Fibroblast of the conjunctiva (primary cell): ENCODE measurements at places on chromosomes 13 and 19.

DNA sequence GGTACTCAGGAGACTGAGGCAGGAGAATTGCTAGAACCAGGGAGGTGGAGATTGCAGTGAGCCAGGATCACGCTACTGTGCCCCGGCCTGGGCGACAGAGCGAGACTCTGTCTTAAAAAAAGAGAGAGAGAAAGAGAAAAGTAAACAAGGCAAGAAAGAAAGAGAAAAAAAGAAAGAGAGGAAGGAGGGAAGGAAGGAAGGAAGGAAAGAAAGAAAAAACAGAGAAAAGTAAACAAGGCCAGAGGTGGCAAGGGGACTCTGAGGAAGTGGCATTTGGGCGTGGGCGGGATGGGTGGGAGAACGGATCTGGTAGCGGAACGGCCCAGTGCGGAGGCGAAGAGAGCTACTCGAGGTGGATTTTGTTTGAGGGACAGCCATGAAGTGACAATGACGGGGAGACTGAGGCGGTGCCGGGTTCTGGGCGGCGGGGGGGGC is 7.5 kb upstream of the ARRDC2 start:
- DNase-seq: no peak

DNA sequence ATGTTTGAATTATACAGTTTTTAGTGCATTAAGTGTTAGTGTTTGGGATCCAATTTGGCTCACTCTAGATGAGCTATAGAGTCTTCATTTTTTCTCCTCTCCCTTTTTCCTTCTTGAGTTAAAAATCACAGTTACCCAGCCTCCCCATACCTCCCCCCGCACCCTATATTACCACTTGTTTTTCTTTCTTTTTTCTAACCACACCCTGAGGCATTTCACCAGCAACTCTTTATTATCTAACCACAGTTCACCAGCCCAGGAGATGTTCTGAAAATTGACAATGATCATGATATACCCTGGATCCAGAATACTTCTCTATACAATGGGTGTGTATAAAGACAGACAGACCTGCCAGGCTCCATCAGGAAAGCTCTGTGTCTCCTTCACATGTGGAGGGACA is 86.5 kb upstream of the UBL3 start:
- no peak for DNase-seq

DNA sequence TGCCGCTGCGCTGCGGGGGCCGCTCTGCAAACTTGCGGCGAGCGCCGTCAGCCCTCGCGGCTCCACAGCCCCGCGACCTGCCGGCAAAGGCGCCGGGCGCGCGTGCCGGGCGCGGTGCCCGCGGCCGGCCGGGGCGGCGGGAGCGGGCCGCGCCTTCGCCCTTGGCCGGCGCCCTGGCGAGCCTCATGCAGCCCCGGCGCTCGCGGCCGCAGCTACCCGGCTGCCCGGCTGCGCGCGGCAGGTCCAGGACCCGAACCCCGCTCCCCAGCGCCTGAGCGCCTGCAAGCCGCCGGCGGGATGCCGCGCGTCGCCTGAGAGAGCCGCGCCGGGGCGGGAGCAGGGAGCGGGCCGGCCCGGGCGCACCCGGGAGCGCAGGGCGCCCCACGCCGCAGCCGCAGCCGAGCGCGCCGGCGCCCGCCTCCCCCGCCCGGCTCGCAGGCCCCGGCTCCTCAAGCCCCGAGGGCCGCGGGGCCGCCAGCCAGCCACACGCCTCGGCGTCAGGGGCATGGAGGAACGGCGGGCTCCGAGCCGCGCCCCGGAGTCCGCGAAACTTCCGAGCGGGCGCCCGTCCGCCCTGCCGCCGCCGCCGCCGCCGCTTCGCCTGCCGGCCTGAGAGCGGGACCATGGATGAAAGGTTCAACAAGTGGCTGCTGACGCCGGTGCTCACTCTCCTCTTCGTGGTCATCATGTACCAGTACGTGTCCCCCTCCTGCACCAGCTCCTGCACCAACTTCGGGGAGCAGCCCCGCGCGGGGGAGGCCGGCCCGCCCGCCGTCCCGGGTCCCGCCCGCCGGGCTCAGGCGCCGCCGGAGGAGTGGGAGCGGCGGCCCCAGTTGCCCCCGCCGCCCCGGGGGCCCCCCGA is 564 bp downstream of the HS6ST3 start:
- no peak for DNase-seq

- no peak for DNase-seq
Measured at GRCh38 chr13:113168211-113168610, 9.8 kb downstream of the PROZ start.

DNA sequence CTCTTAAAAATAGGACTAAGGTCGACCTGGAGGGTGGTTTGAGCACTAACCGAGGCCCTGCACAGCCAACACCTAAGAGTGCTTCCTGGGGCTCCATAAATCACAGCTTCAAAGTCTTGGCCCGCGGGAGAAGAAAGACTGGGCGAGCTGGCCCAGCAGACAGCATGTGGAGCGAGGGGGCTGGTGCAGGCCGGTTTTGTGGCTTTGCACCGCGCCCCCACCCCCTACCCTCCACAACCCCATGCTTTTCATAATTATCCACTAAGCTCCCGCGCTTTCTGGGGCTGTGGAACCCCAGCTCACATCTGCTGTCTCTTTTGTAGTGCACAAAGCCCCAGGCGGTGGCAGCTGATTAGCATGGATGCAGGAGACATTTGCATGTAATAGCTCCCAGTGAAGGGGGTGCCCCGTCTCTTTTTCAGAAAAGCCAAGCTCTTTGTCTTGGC is 17.1 kb downstream of the CARM1 start:
- DNase-seq: no peak

DNA sequence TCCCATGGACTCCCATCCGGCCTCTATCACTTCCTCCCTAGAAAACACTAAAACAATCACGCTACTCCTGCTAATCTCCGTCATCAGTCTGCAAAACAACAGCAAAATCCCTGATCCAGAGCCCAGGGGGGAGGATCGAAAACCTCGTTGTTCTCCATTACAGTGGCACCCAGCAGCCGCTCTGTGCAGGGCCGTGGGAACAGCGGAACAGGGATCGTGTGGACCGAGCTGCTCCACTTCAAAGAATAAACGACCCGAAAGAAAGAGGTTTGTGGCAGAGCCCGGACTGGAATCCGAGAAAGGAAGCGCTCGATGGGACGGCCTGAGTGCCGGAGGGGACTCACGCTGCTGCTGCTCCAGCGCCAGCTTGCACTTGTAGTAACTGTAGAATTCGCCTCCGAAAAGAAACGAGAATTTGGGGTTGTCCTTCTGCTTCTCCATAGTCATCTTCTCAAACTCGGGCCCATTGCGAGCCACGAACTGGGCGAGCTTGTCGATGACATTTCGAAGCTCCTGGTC is 652 bp downstream of the CHERP start:
- no peak for DNase-seq

DNA sequence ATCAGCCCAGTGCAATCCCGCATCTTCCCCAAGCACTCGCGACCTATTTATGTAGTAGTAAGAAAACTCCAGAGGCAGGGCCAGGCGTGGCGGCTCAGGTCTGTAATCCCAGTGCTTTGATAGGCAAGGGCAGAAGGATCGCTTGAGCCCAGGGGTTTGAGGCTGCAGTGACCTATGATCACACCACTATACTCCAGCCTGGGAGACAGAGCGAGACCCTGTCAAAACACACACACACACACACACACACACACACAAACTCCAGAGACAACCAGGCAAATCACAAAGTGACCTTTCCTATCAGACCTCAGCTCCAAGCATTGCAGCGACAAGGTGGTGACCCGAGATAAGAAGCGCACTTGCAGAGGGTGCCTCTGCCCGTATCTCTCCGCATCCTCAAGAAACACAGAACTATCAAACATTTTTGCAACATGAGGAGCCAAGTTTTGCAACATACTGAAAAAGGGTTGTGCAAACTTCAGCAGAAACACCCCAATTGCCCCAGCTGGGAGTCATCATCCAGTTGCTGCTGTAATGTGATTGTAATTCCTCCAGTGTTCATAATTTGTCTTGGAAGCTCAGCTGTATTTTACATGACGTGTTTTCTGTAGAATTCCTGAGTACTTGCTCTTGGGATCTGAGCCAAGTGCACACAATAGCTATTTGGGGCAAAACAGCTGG is 8.7 kb upstream of the KLF2 start:
- DNase-seq: peak; percentile 98

DNA sequence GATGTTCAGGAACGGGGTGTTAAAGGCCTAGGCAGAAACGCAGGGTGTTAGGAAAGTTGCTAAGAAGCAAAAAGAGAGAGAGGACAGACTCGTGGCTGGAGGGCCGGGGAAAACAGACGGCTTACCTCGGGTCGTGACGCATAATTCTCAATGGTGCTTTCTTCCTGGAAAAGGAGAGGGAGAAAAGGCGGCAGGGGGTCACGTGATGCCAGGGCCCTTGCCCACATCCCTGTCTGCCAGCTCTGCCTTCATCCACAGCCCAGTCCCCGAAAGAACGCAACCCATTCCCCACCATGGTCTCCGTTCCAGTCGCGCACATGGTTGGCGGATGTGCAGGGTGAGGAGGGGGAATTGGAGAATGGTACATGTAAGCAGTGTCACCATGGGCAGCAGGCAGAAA is 1.6 kb downstream of the KRTDAP start:
- no peak for DNase-seq

- DNase-seq: no peak
Measured at GRCh38 chr19:49689133-49690078, at the start of gene ADM5. TSS of gene ADM5 (plus strand) at chr19:49689594. CDS start at chr19:49689838, 244 bp downstream.

- DNase-seq: no peak
Measured at GRCh38 chr13:30466841-30467252, 1.1 kb upstream of the HMGB1 start.

DNA sequence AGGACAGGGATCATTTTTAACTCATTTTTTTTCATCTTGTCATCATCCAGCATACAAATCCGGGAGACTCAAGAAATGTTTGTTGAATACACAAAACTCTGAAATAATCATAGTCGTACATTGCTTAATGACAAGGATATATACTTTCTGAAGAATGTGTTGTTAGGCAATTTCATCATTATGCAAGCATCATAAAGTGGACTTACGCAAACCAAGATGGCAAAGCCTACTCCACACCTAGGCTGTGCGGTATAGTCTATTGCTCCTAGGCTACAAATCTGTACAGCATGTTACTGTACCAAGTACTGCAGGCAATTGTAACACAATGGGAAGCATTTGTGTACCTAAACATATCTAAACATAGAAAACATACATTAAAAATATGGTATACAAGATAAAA is 264.1 kb downstream of the TSHZ3 start:
- DNase-seq: no peak

DNA sequence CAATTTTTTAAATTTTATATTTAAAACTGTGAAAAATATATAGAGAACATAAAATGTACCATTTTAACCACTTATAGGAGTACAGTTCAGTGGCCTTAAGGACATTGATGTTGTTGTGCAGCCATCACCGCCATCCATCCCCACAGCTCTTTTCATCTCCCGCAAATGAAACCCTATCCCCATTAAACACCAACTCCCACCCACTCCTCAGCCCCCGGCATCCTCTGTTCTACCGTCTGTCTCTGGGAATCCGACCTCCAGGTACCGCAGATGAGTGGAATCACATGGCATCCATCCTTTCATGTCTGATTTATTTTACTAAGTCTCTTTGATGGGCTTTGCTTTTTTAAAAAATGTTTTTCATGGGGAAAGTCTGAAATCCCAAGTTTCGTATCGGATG is 23.8 kb upstream of the SMIM17 start:
- no peak for DNase-seq

GRCh38 chr13:111161601-111162600 is 46.8 kb downstream of the ARHGEF7 start:
- no peak for DNase-seq

DNA sequence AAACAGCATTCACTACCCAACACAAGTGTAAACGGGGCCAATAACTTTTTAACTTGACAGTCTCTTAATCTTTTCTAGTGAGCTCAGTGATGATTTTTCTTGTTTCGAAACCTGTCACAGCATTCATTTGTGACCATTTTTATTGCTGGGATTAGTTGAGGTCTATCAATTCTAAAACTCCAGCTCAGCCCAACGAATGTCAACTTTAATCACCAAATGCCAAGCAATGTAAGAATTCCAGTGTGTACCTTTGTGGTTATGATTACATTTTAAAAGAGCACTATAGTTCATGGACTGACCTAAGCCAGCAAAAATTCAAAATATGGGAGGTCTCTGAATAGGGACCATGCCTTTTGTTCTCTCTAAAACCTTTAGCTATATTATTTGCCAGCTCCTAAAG is 694.3 kb upstream of the SGCG start:
- no peak for DNase-seq

GRCh38 chr13:76339649-76340048 is 546.6 kb downstream of the KCTD12 start:
- DNase-seq: no peak

- no peak for DNase-seq
Measured at GRCh38 chr19:28840891-28841290, 372.1 kb downstream of the UQCRFS1 start.

DNA sequence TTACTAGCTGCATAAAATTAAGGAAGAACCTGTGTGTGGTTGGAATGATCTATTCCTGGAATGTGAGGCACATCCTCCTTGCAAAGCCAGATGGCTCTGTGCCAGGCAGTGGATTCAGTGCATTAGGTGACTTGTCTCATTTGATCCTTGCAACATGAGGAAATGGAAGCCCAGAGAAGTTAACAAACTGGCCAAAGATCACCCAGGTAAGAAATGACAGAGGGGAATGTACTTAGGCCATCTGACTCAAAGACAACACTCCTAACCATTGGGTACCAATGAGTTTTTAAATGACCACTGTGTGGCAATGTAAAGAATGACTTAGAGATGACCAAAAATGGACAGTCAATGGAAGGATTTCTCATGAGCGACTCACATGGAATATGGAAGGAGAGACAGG is 114.2 kb upstream of the RXFP2 start:
- no peak for DNase-seq

- DNase-seq: no peak
Measured at GRCh38 chr13:33167491-33167890, 118.1 kb downstream of the STARD13 start.

DNA sequence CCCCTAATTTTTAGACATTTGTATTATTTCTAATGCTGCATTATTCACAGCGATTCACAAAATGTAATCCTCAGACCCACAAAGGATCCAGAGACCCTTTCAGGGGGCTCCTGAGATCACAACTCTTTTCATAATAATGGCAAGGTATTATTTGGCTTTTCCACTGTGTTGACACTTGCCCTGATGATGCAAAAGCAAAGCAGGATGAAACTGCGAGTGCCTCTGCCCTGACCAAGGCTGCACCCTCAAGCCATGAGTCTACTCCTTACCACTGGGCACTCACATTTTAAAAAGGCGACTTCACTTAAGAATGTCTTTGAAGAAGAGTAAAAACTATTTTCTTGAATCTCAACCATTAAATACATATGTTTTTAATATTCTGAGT is 11.4 kb downstream of the ELF1 start:
- peak; percentile 22 for DNase-seq

- no peak for DNase-seq
Measured at GRCh38 chr19:55196803-55197202, 12.5 kb downstream of the PTPRH start.

GRCh38 chr13:90270226-90270625 is 1077.3 kb upstream of the MIR17HG start:
- no peak for DNase-seq

- DNase-seq: no peak
Measured at GRCh38 chr19:34261334-34262109, 7.2 kb downstream of the GARRE1 start.

GRCh38 chr19:42403586-42403985 is 13.5 kb upstream of the CNFN start:
- no peak for DNase-seq
